ENCODE measurements at places on chromosomes 6 and 20.
A peak's percentile ranks its signal among the peaks of the same experiment; 100 is the strongest.

- DNase-seq = no peak
Observed at GRCh38 chr20:9835302-9835701, 3.6 kb downstream of the PAK5 start.

DNA sequence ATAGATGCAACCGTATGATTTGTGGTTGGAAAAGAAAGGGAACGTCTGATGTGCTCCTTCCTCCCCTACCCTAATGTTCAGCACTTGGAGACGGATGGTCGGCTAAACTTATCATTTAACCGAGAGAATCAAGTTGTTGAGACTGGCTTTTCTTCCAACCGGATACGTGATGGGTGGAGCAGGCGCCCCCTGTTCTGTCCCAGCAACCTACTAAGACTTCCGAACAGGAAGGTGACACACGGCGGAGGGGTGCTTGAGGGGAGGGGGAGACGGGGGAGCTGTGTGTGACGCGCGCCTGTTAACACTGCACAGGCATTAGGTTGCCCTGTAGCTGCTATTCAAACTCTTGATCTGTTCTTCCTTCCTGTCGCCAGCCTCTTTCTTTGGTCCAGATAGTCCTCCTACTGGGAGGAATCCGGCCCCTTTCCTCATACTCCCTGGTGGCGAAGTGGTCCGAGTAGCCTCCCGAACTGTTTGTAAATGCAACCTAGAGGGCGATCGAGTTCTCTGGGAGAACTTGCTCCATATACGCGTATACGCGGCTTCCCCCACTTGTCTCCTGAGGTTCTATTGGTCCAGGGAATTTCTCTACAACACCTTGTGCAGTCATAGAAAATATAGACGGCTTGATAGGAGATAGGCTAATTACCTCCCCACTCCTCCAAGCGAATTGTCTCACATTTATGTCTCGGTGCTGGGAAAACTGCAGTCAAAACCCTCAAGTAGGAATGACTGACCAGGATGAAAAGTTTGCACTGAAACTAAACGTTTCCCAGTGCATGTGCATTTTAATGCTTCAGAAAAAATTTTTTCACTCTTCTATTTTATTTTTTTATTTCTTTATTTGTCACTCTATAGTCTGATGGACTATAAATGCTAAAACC, 126.0 kb upstream of the SLC2A12 start:
- DNase-seq = peak; percentile 83

DNA sequence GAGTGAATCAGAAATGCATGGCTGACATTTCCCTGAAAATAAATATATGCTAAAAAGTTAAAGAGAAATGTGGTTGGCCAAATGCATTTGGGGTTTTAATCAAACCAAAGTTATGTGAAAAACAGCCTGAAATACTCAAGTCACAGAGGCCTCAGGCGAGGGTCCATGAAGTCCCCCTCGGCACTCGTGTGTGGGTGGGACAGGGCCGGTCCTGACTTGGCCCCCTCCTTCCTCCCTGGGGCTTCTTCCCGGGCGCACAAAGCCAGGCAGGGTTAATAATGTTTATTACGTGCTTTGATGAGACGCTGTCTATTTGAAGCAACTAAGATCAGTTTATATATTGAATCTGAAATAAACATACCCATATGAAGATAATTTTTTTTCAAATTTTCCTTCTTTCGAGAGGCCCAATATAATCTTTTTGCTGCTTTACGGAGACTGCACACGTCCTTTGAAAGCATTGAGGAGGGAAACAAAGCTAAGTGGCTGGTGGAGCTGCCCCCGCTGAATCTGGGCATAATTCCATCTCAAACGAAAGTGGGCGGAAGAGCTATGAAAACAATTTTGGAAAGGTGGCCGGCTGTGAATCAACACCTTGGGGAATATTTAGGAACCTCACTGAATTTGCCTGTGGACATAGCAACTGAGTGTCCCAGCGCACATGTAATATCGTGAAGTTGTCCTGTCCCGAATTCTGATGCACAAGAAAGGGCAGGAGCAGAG, 55.8 kb upstream of the SMOC2 start:
- DNase-seq = no peak

GRCh38 chr6:92989656-92990055, 429.7 kb downstream of the EPHA7 start:
- DNase-seq = no peak

- no peak for DNase-seq
Observed at GRCh38 chr6:35581633-35582032, 68.9 kb upstream of the TULP1 start.

- no peak for DNase-seq
Observed at GRCh38 chr6:105372142-105372848, 30.6 kb downstream of the PREP start.

DNA sequence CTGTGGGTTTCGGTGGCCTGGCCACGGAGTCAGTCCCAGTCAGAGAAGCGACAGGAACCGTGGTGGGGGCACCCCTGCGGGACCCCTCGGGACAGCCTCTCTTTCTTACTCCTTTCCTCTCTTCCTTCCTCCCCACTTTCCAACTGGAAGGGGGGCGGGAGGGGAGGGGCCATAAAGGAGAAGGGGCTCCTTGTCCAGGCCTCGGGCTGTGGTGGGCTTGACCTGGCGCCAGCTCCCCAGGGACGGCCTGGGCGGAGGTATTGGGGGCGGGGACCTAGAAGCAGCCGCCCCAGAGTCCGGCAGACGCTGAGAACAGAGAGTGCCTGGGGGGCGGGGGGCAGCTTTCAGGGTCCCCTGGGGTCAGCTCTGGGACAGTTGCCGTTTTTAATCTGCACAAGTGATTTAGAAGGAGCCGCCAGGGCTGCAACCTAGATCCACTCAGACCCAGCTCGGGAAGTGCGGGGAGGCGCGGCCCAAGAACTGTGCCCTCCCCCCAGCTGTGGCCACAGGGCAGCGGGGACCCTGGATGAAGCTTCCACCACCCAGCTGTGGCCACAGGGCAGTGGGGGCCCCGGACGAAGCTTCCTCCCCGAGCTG, 6.4 kb upstream of the ABHD16B start:
- DNase-seq = no peak

DNA sequence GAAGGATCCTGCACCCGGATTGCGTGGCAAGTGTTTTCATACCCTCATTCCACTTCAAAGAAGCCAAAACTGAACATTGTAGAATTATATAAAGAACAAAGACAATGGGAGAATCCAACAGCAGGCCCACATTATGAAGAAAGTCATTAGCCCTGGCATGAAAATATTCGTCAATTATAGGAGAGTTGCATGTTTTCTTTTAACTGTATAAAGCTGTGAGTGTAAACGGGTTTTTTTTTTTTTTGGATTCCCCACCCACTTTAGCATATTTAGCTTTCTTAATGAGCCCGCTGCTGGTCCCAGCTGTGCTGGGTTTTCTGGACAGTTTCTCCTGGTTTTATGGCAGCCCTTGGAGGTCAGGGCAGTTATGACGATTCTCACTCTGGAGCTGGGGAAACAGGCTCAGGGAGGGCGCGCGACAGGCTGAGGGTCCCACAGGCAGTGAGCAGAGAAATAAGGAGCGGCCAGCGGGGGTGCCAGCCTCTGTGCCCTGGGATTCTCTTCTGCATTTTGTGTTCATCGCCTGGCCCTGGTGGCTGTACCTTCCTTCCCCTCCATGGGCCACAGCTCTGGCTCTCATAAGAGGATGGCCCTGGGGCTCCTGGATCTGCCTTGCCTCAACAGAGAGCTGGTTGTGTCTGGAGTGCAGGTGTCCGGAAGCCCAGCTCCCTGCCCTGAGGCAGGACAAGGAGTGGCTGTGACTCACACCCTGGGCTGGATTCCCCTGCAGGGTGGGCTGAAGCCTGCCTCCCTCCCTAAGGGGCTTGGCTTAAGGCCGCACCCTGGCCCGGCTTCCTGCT, 24.1 kb upstream of the SULF2 start:
- DNase-seq = no peak

GRCh38 chr6:16481697-16482399, 243.5 kb downstream of the GMPR start:
- no peak for DNase-seq

DNA sequence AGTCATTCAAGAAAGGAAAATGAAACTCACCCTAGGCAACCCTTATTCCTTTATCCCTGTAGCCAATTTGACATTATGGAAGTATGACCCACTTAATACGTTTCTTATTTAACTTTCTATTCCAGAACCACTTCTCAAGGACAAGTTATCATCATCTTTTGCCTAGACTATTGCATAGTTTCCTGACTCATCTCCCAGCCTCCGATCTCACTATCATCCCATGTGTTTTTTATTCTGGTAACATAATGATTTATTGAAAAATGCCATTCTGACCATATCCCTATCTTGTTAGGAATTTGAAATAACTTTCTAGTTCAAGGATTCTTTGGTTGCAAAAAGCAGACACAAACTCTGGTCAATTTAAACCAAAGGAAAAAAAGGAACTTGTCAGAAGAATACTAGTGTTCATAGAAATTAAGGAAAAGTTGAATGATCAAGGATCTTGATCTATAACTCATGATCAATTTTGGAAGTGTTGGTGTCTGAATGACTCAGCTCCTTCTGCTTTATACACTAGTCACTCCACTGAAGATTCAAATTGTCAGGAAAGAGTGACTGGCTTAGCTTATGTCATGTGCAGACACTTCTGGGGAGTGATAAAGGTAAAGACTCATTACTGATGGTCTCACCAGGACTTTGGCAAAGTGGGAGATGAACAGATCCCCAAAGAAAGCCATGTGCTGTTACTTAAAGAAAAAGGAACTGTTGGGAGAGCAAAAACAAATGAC, 8.5 kb upstream of the TINAG start:
- no peak for DNase-seq

DNA sequence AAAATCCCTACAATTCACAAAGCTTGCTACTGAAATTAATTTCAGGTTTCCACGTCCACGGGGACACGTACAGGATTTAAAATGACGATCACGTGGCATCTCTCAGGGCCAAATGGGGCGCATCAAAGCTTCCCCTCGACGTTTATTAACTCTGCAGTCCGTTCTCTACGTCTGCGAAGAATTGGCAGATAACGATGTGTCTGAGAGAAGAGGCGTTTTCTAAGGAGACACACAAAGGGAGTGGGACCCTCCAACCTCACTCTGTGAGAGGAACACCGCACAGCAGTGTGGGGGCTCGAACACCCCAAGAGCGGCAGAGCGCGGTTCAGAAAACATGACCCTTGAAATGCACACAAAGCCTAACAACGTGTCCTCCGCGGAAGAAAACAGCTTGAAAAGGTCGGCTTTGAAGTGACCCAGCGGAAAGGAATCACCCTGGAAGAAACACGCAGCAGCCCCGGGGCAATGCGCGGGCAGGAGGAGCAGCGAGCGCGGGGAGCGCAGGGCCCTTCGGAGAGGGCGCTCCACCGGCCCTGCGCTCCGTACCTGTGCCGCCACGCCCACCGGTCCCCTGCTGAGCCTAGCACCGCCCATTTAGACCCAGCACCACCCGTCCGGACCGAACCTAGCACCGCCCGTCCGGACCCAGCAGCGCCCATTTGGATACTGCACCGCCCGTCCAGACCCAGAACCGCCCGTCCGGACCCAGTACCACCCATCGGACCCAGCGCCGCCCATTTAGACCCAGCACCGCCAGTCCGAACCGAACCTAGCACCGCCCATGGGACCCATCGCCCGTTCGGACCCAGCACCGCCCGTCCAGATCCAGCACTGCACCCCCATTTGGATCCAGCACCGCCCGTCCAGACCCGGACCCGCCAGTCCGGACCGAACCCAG, 1.1 kb upstream of the AFDN start:
- peak; percentile 20 for DNase-seq

DNA sequence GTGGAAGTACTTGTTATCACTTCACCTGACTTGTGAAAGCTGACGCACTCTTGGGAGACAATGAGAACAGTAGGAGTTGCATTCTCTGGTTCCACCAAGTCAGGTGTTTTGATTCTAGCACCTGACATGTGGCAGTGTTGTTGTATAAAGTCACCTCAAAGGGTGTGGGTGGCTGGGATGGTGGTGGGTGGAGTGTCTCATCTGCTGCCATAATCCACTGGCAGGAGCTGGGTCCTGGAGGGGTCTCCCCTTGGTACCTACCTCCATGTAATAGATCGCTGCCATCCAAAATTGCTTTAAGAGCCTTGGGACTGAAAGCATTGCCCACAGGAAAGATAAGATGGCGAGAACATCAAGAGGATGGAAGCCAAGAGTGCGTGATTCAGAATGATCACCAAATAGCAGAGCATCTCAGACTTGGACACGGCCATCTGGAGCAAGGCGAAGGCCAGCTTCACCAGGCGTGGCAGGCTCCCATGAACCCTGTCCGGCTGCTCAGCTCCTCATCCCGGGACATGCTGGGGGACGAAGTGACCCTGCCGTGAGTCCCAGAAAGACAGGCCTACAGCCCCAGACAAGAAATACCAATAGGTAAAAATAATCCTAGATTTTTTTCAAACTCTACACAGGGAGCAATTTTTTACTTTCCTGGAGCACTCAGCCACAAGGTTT, 56.6 kb downstream of the NPEPL1 start:
- no peak for DNase-seq

DNA sequence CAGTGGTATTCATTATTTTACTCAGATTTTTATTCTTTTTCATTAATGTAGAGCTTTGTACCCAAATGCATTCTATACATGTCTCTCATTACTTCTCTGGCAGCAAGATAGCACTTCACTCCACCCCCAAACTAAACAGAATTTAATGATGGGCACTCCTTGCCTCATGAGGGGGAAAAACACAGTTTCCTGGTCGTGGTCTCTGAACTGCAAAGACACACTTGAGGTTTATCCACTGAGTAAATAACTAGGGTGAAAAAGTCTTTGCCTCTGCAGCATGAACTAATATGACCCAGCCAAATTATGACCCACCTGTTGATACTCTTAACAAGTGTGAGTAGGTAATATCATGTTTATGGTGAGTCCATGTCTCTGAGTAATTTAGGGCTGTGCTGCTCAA, 785.2 kb upstream of the FLRT3 start:
- no peak for DNase-seq

DNA sequence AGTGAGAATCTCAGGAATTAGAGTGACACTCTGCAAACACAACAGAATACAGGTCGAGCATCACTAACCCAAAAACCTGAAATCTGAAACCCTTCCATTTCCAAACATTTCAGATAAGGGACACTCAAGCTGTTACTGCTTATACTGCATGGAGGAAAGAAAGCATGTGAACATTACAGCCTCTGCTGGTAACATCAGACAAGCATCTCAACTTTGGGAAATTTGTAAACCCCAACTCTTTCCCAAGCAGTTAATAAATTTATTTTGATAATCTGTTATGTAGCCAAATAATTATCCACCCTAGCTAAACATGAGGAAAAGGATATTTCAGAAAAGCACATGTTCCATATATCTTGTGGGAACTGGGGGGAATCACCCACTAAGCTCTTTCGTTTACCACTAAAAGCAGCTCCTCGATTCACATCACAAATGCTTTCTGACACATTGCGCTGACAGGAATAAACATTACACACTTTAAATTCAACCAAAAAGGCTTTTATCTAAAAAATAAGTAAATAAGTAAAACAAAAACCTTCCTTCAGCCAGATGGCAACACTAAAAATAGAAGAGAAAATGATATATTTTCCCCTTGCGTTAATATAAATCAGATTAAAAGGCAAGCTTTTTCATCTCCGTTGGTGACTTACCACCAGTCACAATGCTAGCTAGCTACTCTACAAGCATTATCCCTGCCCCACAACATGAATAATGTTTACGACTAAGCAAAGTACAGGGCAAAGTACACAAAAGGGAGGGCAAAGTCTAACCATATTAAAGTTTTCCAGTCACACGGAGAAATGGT, 120.8 kb downstream of the MAP7 start:
- DNase-seq = no peak
